Cerebellum (tissue), 4 donors: ENCODE measurements at places on chromosomes 2 and 18. TPM values are rescaled to one million over a fixed set of nuclear protein-coding genes. Genes with fewer than 3 reads are reported as not detected.

Gene CYP26B1
- 47.5 TPM for total RNA-seq

Gene REG3G
- total RNA-seq: not detected

Gene CFAP65
- 1.00 TPM for total RNA-seq

Gene COBLL1
- total RNA-seq: 32.2 TPM

Gene SKA1
- 5.3 TPM for total RNA-seq

Gene MROH2A
- not detected for total RNA-seq

Gene SERPINB13
- total RNA-seq: not detected

Gene TNFRSF11A
- 1.1 TPM for total RNA-seq

Gene PID1
- total RNA-seq: 25.0 TPM

Gene NT5C1B
- 0.09 TPM for total RNA-seq

Gene ANKRD53
- 2.3 TPM for total RNA-seq

Gene ZNF385B
- total RNA-seq: 10.5 TPM

Gene TMEM131
- total RNA-seq: 41.6 TPM

Gene TP53I3
- total RNA-seq: 10.2 TPM

Gene PCBP1
- total RNA-seq: 29.2 TPM

Gene CD8B2
- total RNA-seq: not detected

Gene NFATC1
- 2.7 TPM for total RNA-seq

Gene ALPG
- not detected for total RNA-seq
